ENCODE measurements at places on chromosomes 1 and 21. TPM values are rescaled to one million over a fixed set of nuclear protein-coding genes. Genes with fewer than 3 reads are reported as not detected.

DNA sequence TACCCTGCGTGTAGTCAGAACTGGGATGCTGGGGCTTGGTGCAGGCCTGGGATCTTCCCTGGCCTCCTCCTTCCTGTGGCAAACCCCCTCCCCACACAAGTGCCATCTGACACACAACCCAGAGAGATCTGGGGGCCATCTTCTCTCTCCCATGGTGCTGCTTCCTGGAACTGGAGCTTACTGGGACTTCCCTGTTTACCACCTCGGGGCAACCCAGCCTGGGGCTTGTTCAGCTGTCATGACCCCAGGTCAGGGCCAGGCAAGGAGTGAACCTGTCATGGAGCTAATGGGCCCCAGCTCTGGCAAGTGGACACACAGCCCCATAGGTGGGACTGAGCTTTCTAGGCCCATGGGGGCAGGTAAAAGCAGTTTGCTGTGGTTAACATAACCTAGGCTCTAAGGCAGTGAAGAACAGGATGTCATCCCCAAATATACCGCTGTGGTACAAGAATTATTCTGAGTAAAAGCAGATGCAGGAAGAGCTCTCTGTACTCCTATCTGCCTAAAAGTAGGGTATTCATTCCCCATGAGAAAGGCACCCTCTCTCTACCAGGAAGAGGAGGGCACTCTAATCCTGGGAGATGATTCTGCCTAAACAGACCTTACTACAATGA, 2.4 kb downstream of the TRIM11 start:
- DNase-seq: no peak

- no peak for DNase-seq
Observed at GRCh38 chr1:117932576-117932975, 3.0 kb downstream of the WDR3 start.

- DNase-seq: no peak
Observed at GRCh38 chr1:18901952-18902522, 318 bp downstream of the ALDH4A1 start.

DNA sequence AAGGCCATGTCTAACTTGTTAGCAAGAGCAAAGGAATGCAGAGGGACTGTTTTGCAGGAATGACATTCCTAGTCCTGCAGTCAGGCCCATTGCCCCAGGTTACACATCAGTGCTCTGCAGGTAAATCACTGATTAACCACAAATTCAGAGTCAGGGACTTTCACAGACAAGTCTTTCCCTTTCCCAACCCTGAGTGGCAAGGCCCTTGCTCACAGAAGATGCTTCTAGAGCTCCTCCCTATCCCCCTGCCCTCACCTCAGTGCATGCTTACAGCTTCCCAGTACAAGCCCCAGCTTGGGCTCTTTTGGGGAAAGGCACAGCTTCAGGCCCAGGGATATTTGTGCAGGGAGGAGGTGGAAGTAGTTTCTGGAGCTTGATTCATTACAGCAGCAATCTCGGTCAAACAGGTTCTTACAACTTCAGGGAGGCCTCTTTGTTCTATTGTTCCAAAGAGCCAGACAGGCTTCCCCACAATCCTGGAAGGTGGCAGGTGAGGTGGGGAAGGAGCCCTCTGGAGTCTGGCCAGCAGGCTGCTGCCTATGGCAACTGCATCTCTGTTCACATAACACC, 53.9 kb downstream of the CASQ2 start:
- no peak for DNase-seq

DNA sequence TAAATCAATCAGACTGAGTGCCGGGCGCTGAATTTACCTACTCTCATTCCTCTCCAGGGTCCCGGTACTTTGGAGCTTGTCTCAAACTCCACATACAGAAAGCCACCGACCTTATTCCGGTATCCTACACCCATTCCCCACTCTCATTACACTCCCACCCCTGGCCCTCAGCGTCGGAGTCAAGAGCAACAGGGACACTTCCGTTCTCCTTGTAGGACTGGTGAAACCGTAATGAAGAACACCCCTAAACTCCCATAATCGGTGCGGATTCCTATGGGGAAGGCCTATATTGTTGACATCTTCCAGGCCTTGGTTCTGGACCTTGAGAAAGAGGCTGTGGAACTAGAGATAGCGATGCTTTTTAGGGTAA, 798 bp downstream of the ZBED6 start:
- DNase-seq: peak; percentile 52

- peak; percentile 97 for DNase-seq
Observed at GRCh38 chr1:59375321-59376220, 78.7 kb downstream of the FGGY start.

DNA sequence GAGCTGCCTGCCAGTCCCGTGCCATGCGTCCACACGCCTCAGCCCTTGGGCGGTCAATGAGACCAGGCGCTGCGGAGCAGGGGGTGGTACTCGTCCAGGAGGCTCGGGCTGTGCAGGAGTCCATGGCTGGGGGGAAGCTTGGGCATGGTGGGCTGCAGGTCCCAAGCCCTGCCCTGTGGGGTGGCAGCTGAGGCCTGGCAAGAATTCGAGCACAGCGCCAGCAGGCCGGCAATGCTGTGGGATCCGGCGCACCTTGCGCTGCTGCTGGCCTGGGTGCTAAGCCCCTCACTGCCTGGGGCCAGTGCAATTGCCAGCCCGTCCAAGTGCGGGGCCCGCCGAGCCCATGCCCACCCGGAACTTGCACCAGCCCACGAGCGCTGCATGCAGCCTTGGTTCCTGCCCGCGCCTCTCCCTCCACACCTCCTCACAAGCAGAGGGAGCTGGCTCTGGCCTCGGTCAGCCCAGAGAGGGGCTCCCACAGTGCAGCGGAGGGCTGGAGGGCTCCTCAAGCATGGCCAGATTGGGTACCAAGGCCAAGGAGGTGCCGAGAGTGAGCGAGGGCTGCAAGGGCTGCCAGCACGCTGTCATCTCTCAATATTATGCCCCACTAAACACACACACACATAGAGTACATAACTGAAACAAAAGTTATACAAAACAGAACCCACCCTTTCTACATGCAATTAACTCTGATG, 307.7 kb downstream of the LMO4 start:
- no peak for DNase-seq

GRCh38 chr1:192831706-192832355, 23.0 kb downstream of the RGS2 start:
- no peak for DNase-seq

GRCh38 chr1:17250601-17251000, 1.7 kb downstream of the PADI3 start:
- DNase-seq: peak; percentile 85

DNA sequence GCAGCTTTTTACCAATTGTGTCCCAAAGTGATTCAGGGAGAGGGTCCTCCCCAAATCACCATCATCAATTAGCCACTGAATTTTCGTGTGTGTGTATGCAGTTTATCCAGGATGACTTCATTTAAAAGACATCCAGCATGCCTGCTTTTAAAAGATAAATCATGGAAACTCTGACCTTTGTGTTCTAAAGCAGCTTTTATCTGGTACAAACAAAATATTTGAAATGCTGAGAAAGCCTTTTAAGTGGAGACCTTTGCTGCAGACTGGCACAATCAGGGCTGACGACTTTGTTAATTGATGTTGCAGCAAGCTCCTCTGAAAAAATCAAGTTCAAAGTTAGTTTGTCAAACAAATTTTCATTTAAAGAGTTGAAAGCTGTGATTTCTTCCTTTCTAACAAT, 104.7 kb downstream of the PCP4 start:
- no peak for DNase-seq

DNA sequence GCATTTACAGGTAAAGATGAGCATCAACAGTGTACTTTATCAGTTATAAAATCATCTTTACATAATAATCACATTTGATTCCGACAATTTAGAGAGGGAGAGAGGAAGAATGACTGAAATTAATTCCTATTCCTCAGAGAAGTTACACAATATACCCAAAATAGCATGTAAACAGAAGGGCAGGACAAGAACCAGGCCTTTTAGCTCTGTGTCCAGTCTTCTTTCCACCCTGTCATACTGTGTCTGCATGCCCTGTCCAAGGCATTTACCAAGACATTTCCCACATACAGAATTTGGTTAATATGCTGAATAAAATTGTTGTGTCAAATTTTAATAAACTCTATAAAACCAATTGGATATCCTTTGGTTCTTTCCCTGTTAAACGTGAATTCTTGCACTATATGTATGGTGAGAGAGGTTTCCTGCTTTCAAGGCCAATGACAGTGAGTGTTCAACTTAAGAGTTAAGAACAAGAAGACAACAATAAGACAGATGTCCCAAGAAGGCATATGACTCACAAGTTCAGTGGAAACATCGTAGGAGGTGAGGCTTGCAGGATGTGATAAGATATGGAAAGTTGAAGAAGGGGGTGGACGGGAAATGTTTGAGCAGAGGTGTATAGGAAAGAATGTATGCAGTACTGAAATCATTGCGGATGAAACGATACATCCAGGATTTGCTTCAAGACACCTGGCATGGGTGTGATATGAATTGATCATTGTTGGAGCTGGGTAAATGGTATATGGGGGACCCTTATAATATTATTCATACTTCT, 20.8 kb downstream of the LRRC8B start:
- DNase-seq: peak; percentile 33

DNA sequence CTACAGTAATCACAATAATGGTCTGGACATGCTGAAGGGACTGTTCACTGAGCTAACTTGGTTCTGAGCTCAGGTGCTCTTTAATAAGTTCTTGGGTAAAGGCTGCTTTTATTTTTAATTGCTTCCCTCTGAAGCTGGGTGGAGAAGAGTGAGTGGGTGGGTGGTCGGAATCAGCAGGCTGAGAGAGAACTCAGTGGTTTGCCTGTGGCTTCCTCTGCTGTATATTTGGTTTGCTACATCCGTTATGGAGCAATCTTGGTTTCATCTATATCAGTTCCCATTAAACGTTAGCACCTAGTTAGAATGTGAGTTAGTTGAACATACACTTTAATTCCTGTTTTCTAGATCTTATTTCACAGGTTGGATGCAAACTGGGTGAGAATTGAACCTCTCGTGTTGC, 23.3 kb downstream of the CNIH4 start:
- DNase-seq: no peak

DNA sequence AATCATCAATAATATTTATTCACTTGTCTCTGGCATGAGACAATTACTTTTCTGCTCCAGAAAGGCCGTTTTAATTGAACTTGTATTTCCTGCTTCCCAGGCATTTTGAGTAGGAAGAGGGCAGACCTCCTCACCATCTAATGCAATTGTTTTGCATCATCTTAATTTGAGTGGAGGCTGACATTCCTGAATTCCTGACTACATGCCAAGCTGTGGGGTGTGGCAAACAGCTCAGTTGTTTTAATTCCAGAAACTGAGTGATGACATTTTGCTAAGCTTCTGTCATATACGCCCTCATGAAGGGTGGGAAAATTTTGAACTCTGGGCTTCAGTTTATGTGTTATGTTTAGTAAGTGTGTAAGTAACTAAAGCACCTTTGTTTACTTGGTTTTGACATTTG, 125.4 kb upstream of the USP25 start:
- peak; percentile 81 for DNase-seq

GRCh38 chr1:197150336-197151005, 4.0 kb upstream of the ASPM start:
- DNase-seq: no peak

- no peak for DNase-seq
Observed at GRCh38 chr1:11648732-11649158, 5.5 kb downstream of the FBXO2 start.

DNA sequence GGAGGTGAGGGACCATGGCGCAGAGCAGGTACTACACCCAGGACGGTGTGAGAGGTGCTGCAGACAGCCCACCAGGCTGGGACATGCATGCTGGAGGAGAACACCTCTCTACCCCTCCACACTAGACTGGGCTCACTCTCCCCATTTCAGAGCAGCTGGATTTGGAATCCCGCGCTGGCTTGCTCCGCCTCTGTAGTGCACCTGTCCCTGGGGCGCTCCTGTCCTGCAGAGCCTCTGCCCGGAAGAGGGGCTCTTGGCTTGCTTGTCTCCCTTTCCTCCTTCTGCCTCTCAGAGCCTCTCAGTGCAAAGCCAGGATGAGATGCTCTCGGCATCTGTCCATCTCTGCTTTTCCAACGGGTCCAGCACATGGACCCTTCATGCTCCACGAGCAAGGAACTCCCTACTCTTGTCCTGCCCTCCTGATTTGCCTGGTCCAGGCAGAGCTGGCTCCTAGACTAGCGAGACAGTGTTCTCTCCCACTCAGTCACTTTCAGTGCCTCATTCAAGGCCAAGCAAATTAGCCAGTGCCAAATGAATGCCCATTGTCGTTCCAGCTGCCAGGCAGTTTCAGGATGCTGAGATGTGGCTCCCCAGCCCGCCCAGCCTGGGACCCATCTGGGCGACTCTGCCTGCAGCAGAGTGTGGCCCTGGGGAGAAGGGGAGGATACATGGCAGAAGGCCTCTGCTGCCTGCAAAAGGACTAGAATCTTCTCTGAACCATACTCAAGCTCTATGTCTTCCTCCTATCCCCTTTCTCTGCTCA, 33.7 kb downstream of the CDCA8 start:
- no peak for DNase-seq

GRCh38 chr1:14055442-14056223, 355.6 kb downstream of the PRDM2 start:
- peak; percentile 59 for DNase-seq

DNA sequence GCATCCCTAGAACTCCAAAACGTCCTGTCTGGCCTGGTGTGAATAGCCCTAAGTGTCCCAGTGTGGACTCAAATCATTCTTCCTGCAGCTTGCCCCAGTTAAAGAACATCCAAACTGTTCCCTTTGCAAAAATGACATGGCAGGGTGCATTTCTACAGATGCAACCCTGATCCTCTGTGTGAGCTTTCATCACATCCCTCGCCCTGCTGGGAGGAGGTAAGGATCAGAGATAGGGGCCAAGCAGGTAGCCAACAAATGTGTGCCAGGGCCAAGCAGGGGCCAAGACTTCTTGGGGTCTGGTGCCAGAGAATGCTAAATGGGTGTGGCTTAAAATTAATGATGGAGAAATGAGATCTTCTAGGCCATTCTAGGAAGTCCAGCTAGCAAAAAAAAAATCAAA, 27.1 kb upstream of the MPZL1 start:
- no peak for DNase-seq

- DNase-seq: no peak
Observed at GRCh38 chr1:165925498-165926079, 98.2 kb downstream of the UCK2 start.

- DNase-seq: peak; percentile 75
Observed at GRCh38 chr1:76238094-76238628, 163.6 kb downstream of the ST6GALNAC3 start.

- no peak for DNase-seq
Observed at GRCh38 chr1:237211031-237211430, 169.0 kb downstream of the RYR2 start.

DNA sequence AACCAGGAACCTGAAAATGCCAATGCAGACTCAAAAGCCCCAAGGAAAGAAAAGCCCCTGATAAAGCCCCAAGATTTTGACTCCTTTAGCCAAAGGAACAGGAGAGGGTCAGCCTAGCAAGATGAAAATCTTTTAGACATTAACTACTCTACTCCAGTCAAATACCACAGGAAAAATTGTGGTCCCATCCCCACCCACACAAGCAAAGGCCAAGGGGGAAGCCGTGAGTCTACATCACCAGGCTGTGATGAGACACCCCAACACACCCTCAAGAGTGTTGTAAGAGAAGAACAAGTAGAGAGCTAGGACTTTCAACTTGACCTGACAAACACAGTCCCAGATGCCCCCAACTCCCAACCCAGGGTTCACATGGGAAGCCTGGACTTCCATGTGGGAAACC, 192.8 kb upstream of the NR5A2 start:
- DNase-seq: no peak

OR2T2 gene
- total RNA-seq: not detected

KCNN3 gene
- total RNA-seq: 0.36 TPM

MEX3A gene
- 11.2 TPM for total RNA-seq

HAO2 gene
- total RNA-seq: not detected

HP1BP3 gene
- 124 TPM for total RNA-seq

TNFRSF4 gene
- total RNA-seq: not detected

RO60 gene
- total RNA-seq: 130 TPM

ATP6V1G3 gene
- total RNA-seq: 12.7 TPM

TMEM54 gene
- total RNA-seq: 47.5 TPM

VPS13D gene
- 5.8 TPM for total RNA-seq

GPR25 gene
- total RNA-seq: not detected

All from A172 (cell line).